Activated T-cell treated with anti-CD3 and anti-CD28 coated beads for 4 hours (primary cell): ENCODE measurements at places on chromosomes 6 and 20.

- no peak for DNase-seq
Observed at GRCh38 chr6:47004463-47004862, 37.7 kb downstream of the ADGRF1 start.

DNA sequence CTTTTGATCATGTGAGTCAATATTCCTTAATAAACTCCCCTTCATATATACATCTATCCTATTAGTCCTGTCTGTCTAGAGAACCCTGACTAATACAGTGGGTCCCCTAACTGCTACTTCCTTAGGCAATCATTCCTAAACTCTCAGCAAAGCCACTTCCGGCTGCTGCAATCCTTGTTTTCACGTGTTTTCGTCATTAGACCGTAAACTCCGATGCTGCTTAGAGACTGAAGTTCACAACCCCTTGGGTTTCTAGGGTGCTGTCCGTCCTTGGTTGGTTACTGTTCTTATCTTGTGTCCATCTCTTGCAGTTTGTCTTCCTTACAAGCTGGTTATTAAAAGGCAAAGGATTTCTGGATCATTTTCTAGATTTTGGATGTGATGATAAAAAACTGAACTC, 106.4 kb downstream of the GMPR start:
- DNase-seq = no peak

DNA sequence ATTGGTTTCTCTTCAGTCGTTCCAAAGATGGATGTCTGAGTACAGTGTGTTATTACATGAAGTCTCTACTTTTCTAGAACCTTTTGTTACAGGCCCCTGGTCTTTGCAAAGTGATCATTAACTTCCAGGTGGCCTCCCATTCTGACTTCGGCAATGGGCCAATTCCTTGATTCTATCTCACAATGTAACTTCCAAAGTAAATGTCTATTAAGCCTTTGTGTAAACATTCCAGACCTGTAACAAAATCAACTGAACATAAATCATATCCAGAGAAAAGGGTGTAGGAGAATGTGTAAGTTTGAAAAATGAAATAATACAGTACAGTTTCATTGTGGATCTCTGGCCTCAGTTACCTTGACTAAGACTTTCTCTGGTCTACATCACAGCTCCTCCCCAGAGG, 187.8 kb upstream of the JAG1 start:
- no peak for DNase-seq

DNA sequence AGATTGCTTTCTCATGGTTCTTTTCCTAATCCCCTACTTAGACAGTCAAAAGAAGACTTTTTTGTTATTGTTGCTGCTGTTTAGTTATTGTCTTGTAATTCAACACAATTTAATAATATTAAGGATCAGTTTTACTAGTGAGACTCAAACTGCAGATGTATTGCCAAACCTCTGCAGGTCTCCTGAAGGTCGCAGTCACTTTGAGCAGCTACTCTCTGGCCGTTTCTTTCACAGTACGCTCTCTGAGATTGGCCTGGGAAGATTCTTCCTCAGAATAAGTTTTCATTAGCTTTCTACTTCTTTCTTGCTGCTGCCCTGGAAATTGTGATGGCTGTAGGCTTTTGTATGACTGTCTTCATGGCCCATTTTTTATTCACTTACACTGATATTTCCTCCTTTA, 930.8 kb downstream of the QKI start:
- DNase-seq = no peak

DNA sequence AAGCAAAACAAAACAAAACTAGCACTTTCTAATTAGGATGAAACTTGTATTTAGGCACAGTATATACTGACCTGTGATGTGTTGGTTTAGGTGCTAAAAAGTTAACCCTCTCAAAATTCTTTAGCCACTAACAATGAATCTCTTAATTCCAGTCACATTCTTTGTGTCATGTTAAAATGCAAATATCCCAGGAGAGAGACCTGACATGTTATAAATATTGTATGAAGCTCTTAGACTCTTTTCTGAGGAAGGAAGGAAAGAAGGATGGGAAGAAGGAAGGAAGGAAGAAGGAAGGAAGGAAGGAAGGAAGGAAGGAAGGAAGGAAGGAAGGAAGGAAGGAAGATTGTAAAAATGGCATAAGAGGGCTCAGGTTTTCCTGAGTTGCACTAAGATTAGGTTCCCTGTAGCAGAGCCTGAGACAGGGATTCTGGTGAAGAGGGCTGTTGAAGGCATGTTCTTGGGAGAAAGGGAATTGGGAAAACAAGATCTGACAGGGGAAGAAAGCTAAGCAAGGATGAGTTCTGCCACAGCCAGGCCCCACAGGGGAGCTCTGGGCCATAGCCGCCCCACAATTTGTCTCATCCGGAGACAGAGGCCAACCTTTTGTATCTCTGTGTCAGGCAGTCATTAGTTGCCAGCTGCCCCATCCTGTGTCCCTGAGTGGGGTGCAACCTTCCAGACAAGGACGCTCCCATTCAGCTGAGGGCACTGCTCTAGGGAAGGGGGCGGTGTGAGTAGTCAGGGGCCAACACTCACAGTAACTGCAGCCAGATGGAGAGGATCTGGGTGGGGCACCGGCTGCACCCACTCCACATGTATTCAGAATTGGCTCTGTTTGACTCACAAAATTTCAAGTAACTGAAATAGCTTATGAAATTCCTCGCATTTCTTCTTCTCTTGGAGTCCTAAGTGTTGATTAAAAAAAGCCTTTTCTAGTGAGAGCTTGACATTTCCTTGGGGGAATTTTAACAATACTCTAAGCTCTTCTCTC, 189.3 kb upstream of the ARG1 start:
- DNase-seq = no peak

DNA sequence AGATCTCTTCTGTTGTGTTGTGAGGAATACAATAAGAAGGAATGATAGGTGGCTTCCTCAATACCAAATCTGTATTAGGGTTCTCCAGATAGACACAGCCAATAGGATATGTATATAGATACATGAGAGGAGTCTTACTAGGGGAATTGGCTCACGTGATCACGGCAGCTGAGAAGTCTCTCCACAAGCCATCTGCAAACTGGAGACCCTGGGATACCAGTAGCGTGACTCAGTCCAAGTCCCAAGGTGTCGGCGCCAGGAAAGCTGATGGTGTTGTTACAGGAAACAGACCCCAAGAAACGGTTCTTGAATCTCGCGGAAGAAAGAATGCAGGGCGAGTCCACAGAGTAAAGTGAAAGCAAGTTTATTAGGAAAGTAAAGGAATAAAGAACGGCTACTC, 61.4 kb downstream of the SYTL3 start:
- DNase-seq = no peak

- DNase-seq = no peak
Observed at GRCh38 chr6:35898003-35898402, 22.9 kb downstream of the SRPK1 start.

- DNase-seq = no peak
Observed at GRCh38 chr6:104537180-104537579, 322.5 kb downstream of the HACE1 start.

DNA sequence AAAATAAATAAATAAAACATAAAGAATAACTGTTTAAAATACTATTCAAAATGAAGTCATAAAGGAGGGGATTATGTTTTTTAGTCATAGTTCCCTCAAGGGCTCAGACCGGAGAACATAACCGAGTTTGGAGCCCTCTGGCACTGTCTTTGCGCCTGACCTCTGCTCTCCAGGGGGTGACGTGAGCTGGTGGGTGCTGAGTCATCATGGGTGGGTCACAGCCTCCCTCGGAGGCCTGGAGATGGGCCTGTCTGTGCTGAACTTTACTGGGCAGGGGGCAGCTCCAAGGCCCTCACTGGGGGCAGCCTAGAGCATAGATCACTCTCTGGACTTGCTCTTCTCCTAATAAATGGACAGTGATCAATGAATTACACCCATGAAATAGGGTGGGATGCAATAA, 3.1 kb upstream of the MAVS start:
- DNase-seq = no peak
